ENCODE measurements at places on chromosomes 6 and 20.
A peak's percentile ranks its signal among the peaks of the same experiment; 100 is the strongest.

GRCh38 chr6:26233649-26234420, 131.2 kb upstream of the BTN3A2 start:
- DNase-seq: peak; percentile 78

- DNase-seq: peak; percentile 61
These were observed 112.5 kb downstream of the SNX5 start for GRCh38 chr20:17856024-17856564.

DNA sequence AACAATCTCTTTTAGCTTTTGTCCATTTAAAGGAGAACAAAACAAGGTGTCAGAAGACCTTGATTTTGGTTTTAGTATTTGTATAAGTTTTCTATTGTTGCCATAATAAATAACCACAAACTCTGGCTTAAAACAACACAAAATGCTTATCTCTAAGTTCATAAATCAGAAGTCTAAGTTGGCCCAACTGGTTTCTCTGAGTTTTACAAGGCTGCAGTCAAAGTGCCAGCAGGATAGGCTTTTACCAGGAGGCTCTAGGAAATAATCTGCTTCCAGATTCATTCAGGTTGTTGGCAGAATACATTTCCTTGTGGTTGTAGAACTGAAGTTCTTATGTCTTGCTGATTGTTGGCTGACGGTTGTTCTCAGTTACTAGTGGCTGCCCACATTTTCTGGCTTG, 147.2 kb upstream of the HMGCLL1 start:
- no peak for DNase-seq

- DNase-seq: no peak
These were observed 128.1 kb upstream of the LY86 start for GRCh38 chr6:6460416-6460815.

- no peak for DNase-seq
These were observed 15.8 kb upstream of the LIN28B start for GRCh38 chr6:104940893-104941728.

- DNase-seq: no peak
These were observed 24.0 kb upstream of the CCND3 start for GRCh38 chr6:41965429-41966213.

DNA sequence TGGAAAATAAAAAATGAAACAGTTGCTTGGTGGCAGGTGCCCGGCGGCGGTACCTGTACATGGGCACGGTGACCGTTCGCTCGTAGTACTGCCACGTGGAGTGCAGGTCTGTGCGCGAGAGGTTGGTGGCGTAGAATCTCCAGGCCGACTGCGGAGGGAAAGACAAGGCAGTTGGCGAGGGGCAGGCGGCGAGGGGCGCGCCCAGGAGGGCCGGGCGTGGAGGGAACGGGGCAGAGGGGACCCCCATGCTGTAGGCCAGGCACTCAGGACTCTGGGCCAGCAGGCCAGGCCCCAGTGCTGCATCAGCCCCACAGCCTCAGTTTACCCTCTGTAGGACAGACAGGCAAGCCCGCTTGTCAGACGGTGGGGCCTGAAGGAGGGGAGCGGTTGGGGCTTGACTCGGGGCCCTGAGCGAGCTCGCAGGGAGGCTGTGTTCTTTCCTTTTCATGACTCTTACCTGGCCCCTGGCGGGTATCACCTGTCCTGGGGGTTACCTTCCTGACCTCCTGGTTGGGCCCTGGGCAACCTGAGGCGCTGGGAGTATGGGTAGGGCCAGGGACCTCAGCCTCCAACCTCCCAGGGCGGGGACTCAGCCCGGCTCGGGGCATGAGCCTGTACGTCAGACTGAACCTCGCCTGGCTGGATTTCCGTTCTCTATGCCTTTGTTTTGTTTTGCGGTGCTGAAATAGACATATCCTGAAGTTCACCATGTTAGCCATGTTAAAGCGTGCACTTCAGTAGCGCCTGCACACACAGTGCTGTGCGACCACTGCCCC, 38.5 kb downstream of the KCNQ2 start:
- DNase-seq: no peak

DNA sequence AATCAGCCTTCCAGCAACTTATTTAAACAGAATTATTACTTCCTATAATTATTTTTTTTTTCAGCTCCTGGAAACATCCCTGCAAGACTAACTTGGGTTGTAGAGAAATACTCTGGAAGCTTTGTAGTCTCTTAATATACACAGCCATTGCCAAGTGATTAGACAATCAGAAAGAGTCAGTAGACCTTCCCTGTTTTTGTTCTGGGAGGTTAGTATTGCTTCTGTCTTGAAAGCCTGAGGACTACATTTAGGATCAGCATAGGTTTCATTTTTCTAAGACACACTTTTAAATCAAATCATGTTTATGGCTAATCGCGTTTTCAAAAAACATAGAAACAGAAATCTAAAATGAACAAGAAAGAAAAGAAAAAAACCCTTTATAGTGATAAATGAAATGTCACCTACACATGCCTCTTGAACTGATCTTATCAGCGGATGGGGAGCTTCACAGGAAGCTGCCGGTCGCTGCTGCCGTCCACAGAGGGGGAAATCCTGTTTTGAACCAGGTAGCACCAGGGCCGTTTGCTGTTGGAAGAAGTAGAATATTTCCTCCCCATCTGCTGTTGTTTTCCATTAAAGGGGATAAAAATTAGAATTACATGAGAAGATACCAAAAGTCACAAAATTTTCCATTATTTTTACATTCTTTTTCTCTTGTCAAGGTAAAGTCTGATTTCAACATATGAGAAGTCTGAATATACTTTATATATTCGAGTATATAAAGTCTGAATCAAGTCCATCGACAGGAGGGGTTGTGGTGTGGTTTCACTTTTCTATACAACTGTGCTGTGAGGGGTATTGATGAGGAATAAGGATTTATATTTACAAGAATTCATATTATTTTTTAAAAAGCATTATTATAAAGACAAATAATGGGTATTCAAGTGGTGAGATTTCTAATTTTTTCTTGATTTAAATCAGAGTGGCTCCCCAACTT, 94.6 kb downstream of the ARMC2 start:
- no peak for DNase-seq

- no peak for DNase-seq
These were observed 427.4 kb upstream of the JARID2 start for GRCh38 chr6:14818422-14818884.

DNA sequence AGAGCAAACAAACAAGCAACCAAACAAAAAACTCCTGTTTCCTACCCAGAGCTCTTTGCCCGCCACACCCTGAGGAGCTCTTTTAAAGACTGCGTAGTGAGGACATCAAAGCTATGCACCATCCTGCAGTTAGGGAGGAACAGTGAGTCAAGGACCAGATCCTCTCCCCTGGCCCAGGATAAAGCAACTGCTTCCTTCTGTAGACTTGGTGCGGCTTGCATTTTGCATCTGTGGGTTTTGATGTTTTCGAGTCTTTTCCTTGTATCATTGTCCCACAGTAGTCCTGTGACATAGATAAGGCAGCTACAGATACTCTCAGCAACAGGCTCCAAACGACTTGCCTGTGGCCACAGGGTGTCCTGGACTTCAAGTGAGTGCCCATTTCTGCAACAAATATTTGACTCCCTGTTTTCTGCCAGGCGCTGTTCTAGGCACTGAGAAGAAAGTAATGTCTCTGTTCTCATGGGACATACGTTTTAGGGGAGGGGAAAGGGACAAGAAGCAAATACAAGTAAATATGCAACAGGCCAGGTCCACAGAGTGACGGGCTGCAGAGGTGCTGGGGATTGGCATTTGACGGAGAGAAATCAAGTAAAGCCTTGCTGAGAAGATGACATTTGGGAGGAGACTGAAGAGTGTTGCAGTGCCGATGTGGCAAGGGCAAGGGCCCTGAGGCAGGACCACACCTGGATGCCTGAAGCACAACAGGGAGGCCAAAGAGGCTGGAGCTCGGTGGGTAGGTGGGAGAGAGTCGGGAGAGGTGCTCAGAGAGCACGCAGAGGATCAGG, 35.9 kb upstream of the MAP3K4 start:
- no peak for DNase-seq

DNA sequence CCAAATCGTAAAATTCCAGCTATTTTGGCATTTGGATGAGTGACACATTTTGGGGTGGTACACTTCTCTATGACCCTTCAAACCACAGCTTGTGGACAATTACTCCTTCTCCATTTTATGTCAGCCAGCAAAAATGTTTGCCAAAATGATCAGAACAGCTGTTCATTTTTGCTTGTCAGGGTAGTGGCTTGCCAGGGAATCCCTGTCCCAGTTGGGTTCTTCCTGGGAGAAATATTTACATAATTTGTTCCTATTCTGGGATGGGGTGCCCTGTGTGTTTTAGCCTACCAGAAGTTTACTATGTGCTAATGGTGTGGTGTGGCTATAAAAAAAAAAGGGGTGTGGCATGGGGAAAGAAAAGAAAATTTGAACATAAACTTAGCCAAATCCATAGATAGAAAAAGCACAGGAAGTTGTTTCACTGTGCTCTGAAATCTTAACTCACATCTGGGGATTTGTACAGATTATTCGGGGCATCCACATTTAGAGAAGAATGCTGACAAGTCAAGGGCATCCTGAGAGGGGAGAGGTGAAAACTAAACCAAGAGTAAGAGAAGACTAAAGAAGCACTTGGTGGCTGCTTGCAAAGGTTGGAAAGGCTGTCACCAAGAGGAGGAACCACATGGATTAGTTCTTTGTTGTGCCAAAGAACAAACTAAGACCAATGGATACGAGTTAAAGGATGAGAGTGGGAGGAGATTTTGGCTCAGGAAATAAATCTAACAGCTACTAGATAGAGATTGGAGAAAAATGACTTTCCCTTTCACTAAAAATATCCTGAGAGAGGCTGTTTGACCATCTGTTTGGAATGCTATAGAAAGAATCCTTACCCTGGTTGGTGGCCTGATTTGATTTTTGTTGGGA, 55.2 kb upstream of the RBM24 start:
- no peak for DNase-seq

DNA sequence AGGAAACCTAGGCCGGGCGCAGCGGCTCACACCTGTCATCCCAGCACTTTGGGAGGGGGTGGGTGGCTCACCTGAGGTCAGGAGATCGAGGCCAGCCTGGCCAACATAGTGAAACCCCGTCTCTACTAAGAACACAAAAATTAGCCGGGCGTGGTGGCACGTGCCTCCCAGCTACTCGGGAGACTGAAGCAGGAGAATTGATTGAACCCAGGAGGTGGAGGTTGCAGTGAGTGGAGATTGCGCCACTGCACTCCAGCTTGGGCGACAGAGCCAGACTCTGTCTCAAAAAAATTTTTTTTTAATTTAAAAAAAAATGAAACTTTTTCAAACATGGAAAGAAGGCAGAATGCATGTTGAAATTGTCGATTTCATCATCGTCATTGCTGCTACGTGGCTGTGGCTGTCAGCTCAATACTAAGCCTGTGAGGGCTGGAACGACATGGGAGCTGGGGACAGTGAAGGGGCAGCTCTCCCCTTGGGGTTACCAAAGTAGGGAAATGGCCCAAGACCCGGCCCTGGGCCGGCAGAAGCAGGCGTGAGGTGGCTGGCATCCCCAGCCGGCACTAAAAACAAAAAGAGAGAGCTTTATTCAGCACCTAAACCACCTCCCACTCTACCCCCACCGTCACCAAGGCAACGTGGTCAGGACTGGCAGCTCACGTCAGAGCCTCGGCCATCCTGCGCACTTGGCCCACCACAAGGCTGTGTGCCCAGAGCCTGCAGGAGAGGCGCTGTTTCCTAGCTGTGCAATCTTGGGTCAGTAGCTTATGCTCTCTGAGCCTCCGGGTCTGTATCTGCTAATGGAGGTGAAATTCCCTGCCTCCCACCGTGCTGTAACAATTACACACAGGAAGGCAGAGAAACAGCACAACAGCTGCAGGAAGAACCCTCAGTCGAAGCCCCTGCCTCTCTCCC, 30.8 kb downstream of the AGPAT4 start:
- DNase-seq: no peak

DNA sequence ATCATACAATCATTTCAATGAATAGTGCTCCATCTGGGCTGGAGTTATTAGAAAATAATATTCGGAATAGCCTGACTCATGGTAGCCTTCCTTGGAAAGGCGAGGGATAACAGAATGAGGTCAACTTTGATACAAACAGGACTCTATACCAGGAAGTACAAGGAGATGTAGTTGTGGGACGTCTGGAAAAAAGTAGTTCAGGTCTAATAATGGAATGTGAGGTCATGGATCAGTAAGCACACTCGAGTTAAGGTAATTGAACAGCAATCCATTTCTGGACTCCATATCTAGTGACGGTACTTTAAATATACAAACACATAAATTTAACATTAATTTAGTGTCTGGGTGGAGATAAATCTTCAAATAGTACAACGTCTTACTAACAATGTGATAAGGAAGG, 1204.0 kb upstream of the ADGRB3 start:
- DNase-seq: no peak

DNA sequence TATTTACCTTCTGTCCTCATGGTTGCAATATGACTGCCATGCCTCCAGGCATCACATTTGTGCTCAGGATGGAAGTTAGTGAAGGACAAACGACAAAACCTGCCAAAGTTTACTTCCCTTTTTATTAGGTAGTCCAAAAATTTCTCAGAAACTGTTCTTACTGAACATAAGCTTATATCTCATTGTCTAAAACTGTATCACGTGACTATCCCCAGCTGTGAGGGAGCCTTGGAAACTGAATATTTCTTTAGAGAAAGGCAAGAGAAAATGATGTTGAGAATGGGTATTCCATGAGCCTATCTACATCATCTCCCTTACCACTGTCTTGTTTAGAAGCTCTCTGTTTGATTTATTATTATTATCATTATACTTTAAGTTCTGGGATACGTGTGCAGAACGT, 303.6 kb upstream of the PRND start:
- no peak for DNase-seq

DNA sequence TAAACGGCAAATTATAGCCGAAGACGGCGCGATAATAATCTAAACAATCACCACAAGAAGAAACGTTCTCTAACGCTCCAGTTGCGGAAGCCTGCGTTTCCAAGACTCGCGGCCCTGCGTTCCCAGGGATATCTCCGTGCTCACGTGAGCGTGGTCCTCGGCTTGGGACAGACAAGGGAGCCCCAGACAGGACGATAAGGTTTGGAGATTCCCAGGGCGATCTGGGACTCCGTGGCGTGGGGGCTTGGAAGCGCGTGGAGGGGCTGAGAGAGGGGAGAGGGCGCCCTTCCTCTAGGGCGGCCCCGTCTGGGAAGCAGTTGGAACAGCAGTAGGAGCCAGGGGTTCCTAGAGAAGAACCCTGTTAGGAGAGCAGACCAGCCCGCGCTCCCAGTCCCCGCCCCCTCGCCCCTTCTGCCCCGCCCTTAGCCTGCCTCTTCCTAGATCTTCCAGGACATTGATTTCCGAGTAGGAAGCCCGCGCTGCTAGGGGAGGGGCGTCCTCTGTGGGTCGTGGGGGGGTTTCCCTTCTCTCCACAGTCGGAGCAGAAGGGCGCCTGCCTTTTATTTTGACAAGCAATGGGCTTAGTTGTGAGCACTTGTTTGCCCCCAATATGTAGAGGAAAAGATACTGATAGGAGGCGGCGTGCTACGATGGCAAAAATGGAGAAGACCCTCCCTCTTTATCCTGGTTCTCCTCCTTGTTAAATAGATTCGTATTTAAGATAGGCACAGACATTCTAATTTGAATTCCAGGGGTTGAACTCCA, 10.6 kb downstream of the NRN1 start:
- peak; percentile 46 for DNase-seq

GRCh38 chr6:134739299-134740026, 210.4 kb downstream of the ALDH8A1 start:
- no peak for DNase-seq

Measured in Karpas-422 (cell line).